ENCODE measurements at places on chromosomes 2 and 18.

DNA sequence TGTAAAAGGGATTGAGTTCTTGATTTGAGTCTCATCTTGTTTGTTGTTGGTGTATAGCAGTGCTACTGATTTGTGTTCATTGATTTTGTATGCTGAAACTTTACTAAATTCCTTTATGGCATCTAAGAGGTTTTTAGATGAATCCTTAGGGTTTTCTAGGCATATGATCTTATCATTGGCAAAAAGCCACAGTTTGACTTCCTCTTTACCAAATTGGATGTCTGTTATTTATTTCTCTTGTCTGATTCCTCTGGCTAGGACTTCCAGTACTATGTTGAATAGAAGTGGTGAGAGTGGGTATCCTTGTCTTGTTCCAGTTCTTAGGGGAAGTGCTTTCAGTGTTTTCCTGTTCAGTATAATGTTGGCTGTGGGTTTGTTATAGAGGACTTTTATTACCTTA, 4.8 kb downstream of the ANKAR start:
- DNase-seq, result no peak

GRCh38 chr2:102764083-102764482, 2.3 kb downstream of the TMEM182 start:
- no peak for DNase-seq

- no peak for DNase-seq
Observed at GRCh38 chr2:190564838-190565237, 30.3 kb upstream of the NEMP2 start.

GRCh38 chr2:51693640-51694039, 661.7 kb upstream of the NRXN1 start:
- DNase-seq, result no peak

DNA sequence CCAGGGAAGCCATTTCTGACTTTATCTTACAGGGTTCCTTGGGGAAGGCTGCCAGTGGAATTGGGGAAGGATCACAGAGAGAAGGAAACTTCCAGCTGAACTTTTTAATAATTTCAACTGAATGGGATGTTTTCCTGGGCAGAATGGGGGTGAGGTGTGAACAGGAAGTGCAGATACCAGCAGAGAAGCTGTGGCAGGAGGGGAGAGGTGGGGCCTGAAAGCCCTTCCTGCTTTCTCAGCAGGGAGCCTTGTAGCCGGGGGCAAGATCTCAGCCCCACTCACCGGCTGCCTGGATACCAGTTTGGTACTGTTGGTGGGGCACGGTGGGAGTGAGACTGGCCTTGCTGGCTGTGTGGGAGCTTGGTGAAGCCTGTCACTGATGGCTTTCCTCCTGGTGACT, 170.5 kb downstream of the ZBTB7C start:
- DNase-seq, result peak; percentile 31

DNA sequence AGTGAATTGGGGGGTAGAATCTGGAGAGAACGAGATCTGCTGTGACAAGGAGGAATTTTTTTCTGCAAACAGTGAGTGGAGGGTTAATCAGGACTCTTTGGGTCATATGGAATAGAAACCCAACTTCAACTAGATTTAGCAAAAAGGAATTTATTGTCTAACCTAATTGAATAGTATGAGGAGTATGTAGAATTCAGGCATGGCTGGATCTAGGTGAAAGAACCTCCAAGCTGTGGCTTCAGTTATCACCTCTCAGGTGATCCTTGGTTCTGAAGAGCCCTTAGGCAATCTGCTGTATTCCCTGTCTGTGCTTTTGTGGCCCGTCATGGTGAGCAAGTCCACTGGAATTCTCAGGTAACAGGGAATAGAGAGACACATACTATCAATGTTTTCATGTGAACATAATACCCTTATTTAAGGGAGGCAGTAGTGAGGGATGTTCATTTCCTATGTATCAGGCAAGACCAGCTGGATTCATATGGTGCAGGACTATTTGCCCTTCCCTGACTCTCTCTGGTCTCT, 164.7 kb downstream of the ALPK2 start:
- DNase-seq, result no peak

- DNase-seq, result peak; percentile 47
Observed at GRCh38 chr18:9101730-9102507, 580 bp upstream of the NDUFV2 start.
